Immature natural killer cell (primary cell): ENCODE measurements at places on chromosomes 5 and 9. TPM values are rescaled to one million over a fixed set of nuclear protein-coding genes. Genes with fewer than 3 reads are reported as not detected.

- no peak overlapping the region for H3K27ac ChIP-seq
- no peak overlapping the region for H3K4me3 ChIP-seq
- H3K36me3 ChIP-seq, result no peaks in the 10 kb centered on the region
Observed at GRCh38 chr9:135698767-135699166, 514 bp downstream of the SOHLH1 start.

- H3K27me3 ChIP-seq, result no peaks in the 10 kb centered on the region
- no peak for DNase-seq
- no peaks in the 10 kb centered on the region for H3K36me3 ChIP-seq
- no peak overlapping the region for H3K27ac ChIP-seq
- H3K4me1 ChIP-seq, result no peaks in the 10 kb centered on the region
Observed at GRCh38 chr9:17871213-17871890, 292.5 kb downstream of the SH3GL2 start.

DNA sequence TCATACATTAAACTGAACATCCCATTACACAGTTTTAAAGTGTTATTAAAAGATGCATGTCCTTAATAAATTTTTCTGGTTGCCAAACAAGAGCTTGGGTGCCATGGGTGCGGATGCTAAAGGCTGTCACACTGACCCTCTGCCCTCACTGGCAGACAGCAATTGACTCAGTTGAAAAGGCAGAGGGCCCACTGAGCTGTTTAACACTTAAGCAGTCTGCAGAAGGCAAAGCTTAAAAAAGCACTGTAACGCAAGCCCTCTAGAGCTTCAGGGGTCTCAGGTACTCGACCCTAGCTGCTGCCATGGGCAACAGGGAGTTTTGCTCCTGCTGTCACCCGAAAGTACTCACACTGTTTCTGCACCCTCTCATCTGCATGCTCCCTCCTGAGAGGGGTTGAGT, 726.4 kb upstream of the TYRP1 start:
- H3K27ac ChIP-seq, result no peak overlapping the region
- no peak for DNase-seq
- H3K36me3 ChIP-seq, result no peaks in the 10 kb centered on the region

The LCN1 gene
- polyA plus RNA-seq, result not detected

The CCDC187 gene
- polyA plus RNA-seq, result not detected
